ENCODE measurements at places on chromosomes 16 and 17.

- DNase-seq = no peak
These were observed 14.7 kb upstream of the TBX2 start for GRCh38 chr17:61384692-61385576.

GRCh38 chr17:67746704-67747571 lies 29.2 kb downstream of the NOL11 start:
- DNase-seq = no peak

GRCh38 chr16:85327731-85328675 lies 215.7 kb upstream of the CIBAR2 start:
- no peak for DNase-seq

DNA sequence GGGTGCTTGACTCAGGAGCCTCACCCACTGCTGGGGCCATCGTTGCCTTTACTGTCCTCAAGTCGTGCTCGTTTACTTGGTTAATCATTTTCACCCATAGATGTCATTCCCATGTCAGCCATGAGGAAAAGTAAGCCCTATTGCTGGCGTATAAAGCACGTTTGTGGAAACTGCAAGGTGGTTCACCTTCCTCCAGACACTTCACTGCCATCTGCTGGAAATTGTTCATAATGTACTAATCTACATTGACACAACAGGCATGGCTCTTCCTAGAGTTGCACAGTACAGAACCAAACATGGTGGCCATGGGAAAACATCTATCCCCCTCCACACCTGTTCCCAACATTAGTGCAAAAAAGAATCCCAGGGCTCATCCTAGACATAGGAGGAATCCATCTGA lies 116.6 kb downstream of the ZNF18 start:
- no peak for DNase-seq

DNA sequence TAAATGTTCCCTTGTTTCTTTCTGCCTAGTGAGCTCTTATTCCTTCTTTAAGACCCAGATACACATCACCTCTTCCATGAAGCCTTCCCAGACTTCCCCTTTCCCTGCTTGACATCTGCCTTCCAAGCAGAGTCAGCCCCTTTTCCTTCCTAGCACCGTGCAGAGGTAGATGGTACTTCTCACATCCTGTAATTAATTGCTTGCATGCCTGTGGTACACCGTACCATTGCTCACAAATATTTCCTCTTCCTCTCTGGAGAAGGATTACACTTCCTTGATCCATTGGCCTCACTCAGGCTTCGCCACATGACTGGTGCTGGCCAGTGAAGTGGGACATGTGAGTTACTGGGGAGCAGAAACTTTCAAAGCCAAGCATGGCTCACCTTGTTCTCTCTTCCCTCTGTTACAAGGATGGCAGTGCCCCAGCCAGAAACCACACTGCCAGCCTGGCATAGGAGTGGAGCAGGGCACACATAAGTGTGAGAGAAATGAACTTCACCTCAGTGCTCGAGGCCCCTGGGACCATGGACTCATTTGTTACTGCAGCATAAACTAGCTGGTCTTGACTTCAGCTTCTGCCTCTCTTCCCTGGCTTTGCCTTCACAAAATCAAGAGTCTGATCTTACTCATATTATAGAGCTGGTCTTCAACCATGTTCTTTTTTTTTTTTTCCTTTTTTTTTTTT lies 44.0 kb downstream of the SOST start:
- DNase-seq = no peak

GRCh38 chr17:79984045-79984840 lies 51.4 kb downstream of the TBC1D16 start:
- DNase-seq = no peak

DNA sequence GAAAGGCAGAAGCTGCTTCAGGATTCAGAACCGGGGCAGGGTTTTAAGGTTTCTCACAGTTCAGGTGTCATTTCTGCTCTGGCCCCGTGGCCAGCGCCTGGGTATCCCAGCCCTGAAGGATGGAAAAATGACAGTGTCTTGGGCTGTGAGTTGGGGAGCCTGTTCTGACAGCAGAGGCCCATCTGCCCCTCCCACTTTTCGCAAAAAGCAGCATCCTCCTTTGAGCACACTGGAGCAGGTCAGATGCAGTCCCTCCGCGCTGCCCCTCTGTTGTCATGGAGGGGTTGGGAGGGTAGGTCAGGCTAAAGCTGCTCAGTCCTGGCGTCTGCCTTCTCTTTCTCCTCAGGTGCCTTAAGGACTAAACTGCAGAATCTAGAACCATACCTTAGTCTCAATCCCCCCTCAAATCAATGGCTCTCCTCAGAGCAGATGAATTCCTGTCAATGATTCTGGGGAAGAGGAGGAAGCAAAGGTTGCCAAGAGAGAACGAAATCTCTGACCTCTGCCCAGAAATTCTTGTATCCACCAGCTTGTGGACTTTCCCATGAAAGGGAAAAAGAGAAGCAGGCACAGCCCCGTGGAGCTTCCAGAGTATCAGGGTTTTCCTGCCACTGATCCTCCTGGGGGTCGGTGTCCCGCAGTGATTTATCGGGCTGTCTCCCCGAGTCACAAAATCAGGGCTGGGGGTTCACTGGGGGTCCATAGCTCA lies 7.3 kb downstream of the NEUROD2 start:
- no peak for DNase-seq

DNA sequence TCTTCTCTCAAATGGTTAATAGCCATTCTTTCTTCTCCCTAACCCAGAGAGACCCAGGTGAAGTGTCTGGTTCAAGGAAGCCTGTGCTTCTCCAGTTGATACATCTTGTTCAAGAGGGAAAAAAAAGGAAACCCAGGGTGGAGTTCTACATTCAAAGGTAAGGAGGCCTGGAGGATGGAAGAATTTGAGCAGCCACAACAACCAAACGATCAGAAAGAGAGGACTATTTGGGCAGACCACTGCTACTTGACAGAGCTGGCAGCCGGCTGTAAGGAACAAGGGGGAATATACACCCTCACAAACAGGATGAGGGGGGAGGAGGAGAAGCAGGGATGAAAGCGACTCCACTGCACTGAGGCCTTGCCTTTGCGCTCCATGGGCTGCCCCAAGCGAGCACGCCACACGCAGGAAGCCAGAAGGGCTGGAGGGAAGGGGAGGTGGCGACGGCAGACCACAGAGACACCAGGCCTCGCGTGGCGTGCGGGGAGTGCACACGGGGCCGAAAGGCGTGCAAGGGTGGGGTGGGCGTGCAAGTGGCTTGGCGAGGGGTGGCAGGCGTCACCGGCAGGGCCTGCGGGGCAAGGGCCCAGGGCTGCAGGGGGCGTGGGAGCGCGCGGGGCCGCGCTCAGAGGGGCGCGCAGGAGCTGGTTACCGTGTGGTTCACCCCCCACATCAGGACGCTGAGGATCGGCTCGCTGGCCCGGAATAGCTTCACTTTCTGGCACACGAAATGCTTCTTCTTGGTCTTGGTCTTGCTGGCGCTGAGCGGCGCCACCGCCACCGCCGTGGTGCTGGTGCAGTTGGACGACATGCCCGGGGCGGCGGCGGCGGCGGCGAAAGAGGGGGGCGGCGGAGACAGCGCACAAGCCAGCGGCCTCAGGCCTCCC lies 499 bp downstream of the PIP4K2B start:
- DNase-seq = peak; percentile 59

- no peak for DNase-seq
These were observed 31.2 kb upstream of the MTSS2 start for GRCh38 chr16:70717065-70717464.
